ENCODE measurements at places on chromosomes 6 and 20. TPM values are rescaled to one million over a fixed set of nuclear protein-coding genes. Genes with fewer than 3 reads are reported as not detected.

DNA sequence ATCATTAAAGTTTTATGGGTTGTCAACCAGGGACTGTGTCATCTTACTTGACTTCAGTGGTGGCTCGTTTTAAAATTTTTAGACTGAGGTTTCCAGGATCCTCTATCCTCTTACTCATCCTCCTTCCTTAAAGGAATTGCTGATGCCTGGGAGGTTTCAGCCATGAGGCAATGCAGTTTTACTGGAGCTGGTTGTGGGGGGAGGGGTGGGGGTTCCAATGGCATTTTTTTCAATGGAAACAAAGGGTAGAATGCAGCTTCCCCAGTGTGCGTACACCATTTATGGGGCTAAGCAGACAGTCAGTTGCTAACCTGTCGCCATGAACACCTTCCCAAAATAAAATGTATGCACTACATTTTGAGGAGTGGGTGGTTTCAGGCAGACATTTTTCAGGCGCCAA, 88.0 kb downstream of the METTL24 start:
- DNase-seq = no peak

GRCh38 chr20:8986631-8987030, 82.3 kb upstream of the PLCB4 start:
- DNase-seq = no peak

- DNase-seq = no peak
Observed at GRCh38 chr20:58985656-58986055, 4.6 kb downstream of the NELFCD start.

DNA sequence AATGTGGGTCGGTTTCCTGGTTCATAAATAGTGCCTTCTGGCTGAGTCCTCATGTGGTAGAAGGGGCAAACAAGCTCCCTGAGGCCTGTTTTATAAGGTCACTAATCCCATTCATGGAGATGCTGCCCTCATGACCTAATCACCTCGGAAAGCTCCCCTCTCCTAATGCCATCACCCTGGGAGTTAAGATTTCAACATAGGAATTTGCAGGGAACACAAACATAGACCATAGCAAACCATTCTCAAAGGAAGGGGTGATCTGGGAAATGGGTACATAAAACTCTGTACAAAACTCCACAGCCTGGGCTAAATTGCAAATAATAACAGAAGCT, 1.5 kb upstream of the ADTRP start:
- DNase-seq = no peak

Gene MYT1
- 0.13 TPM for polyA plus RNA-seq

GRCh38 chr20:50546729-50547314, 36.6 kb downstream of the PTPN1 start:
- no peak for DNase-seq

Gene NOTCH4
- 19.9 TPM for polyA plus RNA-seq

- DNase-seq = no peak
Observed at GRCh38 chr20:41191562-41192500, 54.5 kb downstream of the PLCG1 start.

- no peak for DNase-seq
Observed at GRCh38 chr6:74631564-74631963, 574.3 kb downstream of the COL12A1 start.

Gene REM1
- polyA plus RNA-seq = 5.8 TPM

Gene CFB
- polyA plus RNA-seq = 1.0 TPM

- no peak for DNase-seq
Observed at GRCh38 chr6:21907291-21907690, 313.7 kb downstream of the SOX4 start.

Gene PRR18
- polyA plus RNA-seq = 1.1 TPM

DNA sequence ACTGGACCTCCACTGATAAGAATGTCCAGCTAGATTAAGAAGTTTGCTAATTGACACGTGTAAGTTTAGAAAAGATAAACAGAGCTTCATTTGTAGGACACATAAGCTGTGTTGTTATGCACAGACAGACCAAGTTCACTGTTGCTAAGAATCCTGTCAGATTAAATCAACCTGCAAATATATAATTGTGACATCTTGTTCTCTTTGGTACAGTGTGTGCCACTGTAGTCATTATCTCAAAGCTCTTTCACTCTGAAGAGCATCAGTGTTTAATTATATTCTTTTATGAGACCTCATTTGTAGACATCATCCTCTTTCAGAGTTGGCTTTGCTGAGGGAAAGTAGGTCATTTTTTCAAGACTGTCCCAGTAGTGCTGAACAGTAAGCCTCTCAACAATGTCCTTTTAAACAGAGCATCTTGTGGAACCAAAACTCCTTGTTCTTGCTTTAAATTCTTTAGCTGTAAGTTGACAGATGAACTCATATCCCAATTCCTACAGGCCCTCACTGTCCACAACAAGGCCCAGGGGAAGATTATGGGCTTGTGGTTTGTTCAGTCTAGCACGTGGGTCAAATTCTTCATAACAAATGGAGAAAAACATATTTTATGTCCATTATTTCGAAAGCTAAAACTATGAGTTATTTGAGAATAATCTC, 252.4 kb downstream of the HDGFL1 start:
- no peak for DNase-seq

GRCh38 chr6:21628160-21628559, 34.6 kb downstream of the SOX4 start:
- DNase-seq = no peak

Gene STX7
- 34.9 TPM for polyA plus RNA-seq

Gene SMLR1
- polyA plus RNA-seq = 0.10 TPM

Gene C6orf52
- polyA plus RNA-seq = 0.94 TPM

- DNase-seq = no peak
Observed at GRCh38 chr20:44785768-44786167, 24.6 kb downstream of the RIMS4 start.

DNA sequence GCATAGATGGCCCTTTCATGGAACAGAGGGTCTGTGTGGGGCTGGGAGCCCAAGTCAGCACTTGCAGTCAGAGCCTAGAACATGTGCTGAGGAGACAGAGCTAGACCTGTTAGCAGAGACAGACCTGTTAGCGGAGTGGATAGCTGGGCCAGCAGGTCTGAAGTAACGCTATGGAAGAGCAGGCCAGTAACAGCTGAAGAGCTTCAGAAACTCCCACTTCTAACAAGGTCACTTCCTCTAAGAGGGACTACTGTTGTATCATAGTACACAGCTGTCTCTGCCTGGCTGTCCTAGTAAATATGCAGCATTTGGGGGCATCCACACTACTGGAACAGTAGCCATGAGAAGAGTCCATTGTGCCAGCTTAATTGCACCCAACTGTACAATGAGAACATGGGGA, 41.2 kb upstream of the POLR1H start:
- DNase-seq = no peak

Gene HLA-DQA1
- polyA plus RNA-seq = 1.7 TPM

GRCh38 chr6:106975738-106976064, 1.2 kb upstream of the CD24 start:
- no peak for DNase-seq

Gene APCDD1L
- 5.9 TPM for polyA plus RNA-seq

DNA sequence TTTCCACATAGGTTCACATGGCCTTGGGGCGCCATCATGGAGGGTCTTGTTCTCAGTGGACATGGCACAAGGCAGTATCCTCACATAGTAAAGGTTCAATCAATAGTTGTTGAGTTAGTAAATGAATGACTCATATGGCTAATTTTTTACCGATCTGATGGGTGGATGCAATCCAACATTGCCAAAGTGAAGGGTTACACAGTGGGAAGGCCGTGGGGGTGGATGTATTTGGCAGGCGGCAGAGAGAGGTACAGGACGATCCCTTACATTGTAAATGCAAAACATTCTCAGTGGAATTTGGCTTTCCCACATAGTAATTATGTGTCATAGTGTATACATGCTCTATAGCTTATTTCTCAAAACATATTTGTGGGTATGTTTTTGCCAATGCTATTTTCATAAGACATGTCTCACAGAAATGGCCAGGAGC, 21.0 kb upstream of the PDE7B start:
- no peak for DNase-seq

Gene UBD
- 0.28 TPM for polyA plus RNA-seq

Gene ESR1
- polyA plus RNA-seq = 3.0 TPM

- DNase-seq = no peak
Observed at GRCh38 chr6:51459958-51460357, 627.5 kb downstream of the PKHD1 start.

Gene ZNF512B
- 23.0 TPM for polyA plus RNA-seq

GRCh38 chr6:5401845-5402738, 140.8 kb downstream of the FARS2 start:
- no peak for DNase-seq

GRCh38 chr6:6713657-6714056, 125.1 kb downstream of the LY86 start:
- DNase-seq = no peak

DNA sequence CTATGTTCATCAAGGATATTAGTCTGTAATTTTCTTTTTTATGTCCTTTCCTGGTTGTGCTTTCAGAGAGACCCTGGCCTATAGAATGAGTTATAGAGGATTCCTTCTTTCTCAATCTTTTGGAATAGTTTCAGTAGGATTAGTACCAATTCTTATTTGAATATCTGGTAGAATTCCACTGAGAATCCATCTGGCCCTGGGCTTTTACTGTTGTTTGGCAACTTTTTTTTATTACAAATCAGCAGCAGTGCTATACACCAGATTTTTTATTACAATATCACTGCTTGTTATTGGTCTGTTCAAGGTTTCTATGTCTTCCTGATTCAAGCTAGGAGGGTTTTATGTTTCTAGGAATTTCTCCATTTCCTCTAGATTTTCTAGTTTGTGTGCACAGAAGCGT, 50.0 kb upstream of the NRSN1 start:
- DNase-seq = no peak

DNA sequence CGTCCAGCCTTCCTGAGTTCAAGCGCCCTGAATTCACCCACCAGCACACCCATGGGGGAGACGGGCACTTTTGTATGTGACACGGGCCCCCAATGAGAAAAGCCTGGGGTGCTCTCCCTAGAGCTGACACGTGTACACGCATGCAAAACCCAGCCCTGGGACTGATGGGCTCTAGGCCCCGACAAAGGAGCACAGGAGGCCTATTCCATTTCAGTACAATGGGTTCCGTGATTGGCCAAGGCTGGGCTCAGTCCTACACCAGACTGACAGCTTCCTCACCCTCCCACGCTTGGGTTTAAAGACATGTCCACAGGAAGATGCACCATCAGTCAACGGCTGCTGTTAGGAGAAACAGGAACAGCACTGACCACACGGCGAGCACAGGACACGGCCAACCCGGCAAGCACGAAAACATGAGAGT, 8.8 kb downstream of the ZBTB46 start:
- DNase-seq = no peak

DNA sequence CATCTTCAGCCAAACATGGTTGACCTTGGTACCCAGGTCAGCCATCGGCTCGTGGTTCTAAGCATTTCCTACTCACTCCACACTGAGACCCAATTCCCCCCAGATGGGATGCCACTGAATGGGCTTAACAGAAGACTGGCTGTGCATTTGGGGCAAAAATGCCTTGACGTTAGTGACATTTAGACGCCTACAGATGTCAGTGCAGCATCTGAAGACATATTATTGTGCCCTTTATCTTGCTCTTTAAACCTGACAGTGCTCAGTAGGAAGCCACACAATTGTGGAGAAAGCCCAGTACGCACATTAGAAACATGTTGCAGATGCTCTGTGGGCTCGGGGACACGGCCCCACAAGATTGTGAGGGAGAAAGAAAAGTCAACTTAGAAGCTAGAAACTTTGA, 414.7 kb downstream of the PTPRT start:
- DNase-seq = no peak
